ENCODE measurements at places on chromosomes 11 and 22.

DNA sequence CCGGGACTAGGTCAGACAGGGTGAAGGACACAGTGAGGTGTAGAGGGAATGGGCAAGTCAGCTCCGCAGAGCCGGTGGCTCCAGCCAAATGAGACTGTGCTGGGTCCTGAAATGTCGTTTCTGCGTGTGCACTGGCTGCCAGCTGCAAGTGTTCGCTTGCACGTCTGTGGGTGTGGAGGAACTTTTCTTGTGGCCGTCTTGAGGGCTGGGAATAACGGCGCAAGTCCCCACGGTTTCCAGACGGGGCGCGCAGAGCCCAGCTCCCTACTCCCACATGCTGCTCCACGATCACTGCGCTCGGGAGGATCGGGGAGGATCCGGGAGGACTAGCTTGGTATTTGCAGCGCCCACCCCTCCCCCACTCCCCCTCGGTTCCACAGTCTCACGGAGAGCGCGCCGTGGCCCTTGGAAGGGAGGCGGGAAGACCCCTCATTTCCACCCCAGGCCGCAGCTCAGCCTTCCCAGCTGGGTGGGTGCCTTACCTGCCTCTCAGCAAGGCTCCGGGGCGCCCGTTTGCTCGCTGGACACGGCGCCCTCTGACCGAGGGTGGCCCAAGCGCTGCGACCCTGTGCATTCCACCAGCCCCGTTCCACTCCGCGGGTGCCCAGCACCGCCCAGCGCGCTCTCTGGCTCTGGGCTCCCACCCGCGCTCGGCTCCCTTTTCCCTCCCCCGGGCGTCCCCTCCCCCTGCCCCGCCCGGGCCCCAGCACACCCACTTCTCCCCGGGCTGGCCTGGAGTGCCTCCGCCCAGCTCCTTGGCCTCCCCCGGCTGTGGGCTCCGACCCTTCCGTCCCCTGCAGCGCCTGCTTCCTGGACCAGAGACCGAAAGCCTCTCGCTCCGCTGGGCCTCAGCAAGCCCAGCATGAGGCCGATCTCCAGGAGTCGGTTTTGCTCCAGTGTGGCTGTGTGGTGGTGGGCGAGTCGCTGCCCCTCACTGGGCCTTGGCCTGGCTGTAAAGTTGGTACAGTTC lies at the start of gene KCNE3:
Gene KCNE3 (minus strand): TSS at position 634 of the 970 bp plus-strand sequence. CDS start 9,986 bp downstream, outside the sequence.
- DNase-seq = no peak

DNA sequence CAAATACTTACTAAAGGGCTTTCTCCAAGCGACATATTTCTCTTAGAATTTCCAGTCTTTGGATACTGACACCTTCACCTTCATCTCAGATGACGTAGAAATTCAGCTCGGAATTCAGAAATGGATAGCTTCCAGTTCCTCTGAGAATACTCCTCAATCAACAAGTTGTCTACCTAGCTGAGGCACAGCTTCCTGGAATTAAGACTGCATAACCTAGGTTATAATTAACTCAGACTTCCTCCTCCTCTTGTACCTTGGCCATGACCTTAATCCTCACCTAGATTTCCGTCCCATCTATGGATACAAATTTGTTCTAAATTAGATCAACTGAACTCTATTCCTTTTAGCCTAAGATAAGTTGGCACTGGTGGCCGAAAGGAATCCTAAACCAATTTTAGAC lies 17.4 kb downstream of the ATP5MG start:
- DNase-seq = no peak

GRCh38 chr11:75556275-75556674 lies 5.8 kb upstream of the SERPINH1 start:
- DNase-seq = no peak

DNA sequence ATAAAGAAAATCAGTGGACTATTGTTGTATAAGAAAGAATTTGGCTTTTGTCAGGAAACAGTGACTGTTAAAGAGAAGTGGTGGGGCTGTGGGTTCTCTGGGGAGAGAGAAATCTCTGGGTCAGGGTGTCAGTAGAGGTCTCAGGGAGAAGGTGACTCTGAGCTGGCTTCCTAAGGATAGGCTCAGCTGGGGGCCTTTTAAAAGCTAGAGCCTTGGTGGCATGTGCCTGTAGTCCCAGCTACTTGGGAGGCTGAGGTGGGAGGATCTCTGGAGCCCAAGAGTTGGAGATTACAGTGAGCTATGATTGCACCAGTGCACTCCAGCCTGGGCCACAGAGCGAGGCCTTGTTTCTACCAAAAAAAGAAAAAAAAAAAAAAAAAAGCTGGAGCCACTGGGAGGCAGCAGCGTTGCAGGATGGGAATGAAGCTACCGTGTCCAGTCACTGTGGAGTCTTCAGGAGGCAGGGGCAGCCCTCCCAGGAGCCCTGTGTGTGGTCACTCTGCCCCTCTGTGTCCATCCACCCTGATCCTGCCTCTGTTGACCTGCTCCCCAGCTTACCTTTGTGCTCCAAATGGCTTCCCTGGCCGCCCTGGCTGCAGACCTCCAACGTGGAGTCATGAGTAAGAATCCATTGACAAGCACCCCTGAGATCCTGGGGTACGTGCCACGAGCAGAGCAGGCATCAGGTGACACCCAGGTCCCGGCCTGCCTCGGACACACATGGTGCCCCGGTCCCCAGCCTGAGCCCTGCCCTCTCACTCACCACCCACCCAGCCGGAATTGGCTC lies 5.4 kb upstream of the MIF start:
- DNase-seq = no peak

GRCh38 chr11:122025757-122026156 lies 90.3 kb downstream of the BLID start:
- no peak for DNase-seq

- no peak for DNase-seq
Observed at GRCh38 chr11:43638717-43639116, 41.8 kb upstream of the HSD17B12 start.

GRCh38 chr11:72755713-72756285 lies 3.6 kb upstream of the ARAP1 start:
- no peak for DNase-seq

DNA sequence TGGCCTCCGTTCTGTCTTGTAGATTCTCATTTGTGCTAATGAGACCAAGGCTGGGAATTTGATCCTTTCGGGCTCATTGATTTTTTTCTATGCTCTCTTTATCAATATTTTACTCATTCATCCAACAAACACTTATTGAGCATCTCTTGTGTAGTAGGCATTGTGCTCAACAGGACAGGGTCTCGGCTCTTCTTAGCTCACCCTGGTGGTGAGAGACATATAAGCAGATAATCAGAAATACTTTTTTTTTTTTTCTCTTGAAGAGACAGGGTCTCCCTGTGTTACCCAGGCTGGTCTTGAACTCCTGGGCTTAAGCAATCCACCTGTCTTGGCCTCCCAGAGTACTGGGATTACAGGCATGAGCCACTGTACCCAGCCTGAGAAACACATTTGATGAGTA lies 48.0 kb upstream of the SLC5A1 start:
- DNase-seq = no peak

DNA sequence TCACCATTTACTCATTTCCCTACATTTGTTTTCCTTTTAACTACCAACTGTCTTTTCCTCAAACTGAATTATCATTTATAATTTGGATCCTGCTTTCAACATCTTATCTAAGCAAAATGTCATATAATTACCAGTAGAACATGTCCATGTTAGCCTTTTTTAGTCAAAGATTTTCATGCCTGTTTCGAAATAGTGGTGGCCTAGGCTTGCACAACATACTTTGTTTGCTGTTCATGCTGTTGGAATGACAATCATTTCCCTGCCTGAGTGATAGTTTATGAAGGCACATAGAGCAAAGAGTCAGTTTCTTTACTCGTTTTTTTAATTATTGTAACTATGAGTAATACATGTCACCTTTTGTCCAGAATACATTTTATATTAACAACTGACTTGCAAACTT lies 144.3 kb upstream of the ANO3 start:
- no peak for DNase-seq

DNA sequence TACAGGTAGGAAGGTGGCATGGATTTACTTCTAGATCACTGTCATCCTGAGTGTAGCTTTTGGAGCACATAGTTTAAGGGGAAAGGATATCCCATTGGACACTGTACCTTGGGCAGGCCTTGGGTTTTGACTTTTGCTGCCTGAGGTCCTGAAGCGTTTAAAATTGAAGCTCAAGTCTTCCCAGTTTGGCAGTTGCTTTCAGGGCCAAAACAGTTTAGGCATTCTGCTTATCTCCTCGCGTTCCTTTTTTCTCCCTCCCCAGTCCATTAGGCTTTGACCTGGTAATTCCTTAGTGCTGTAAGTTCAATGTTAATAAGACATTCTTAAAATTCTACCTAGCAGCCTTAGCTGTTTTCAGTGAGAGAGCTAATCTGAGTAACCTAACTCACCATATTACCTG lies 35.7 kb downstream of the CSTF3 start:
- DNase-seq = no peak

DNA sequence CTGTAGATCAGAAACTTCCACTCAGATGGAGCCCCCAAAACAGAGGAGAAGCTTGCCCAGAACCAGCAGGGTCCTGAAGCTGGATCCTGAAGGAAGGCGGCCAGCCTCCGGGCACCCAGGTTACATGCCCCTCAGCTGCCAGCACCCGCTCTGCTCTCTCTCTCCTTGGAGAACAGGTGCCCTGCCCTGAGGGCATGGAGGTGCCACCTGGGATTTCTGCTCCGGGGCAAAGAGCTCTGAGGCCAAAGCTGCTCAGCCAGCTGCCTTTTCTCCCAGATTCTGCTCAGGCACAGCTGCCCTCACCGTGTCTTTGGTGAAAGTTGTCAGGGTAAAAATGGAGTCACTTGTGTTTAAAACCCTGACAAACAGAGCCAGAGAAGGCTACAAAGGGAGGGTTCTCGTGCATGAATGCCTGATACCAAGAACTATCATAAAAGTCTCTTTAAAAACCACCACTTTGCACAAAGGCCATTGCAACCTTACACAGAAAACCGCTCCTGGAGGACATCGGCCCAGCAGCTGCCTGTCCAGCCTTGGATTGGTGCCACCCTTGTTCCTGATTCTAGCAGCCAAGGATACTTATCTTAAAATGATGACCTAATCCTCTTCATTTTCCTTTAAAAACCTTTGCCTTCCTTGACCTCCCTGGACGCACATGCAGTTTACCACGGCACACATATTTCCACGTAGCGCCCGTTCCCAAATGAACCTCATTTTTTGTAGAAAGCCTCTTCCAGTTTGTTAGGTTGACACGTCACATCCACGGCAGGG lies 140.0 kb downstream of the CACNA1I start:
- DNase-seq = no peak

- no peak for DNase-seq
Observed at GRCh38 chr11:66979336-66979980, 4.4 kb downstream of the C11orf86 start.

DNA sequence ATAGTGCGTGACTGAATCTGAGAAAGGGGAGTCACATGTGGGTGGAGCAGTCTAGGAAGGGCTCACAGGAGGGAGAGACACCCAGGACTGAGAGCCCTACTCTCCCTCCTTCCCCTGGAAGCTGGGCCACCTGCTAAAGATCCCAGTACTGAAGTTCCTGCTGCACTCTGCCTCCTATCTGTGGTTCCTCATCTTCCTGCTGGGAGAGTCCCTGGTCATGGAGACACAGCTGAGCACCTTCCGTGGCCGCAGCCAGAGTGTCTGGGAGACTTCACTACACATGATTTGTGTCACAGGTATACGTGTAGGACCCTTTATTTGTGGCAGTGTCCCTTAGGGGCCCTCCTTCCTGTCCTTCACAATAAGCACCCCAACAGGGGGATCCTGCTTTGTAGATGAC lies 19.3 kb downstream of the ART5 start:
- DNase-seq = no peak

DNA sequence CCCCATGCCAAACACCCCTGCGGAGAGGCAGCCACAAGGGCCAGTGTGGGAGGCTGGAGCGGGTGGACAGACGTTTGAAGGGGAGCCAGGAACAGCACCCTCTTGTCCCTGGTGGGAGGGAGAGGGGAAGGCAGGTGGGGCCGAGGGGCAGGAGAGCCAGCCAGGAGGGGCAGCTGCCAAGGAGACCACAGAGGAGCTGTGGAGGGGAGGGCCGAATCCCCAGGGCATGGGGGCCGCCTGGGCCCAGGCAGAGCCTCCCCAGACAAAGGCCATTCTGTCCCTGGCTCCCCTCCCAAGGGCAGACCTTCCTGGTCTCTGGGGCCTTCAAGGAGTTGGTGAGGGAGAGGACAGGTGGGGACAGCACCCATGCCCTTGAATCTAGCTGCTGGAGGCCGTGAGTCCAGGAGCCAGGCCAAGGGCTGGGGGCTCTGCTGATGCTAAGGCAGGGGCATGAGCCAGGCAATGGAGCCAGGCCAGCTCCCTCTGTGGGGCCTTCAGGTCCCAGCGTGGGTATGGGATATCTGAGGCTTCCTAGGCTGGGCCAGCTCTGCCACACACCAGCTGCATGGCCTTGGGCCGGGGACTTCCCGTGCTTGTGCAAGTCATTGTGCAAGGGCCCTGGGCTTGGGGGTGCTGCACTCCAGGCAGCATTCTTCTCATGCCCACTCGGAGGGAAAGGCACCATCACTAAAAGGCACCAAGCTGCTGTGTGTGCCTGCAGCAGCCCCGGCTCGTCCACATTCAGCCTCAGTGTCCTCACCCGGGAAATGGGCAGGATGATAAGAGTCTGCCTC lies 11.4 kb downstream of the EMID1 start:
- DNase-seq = no peak

DNA sequence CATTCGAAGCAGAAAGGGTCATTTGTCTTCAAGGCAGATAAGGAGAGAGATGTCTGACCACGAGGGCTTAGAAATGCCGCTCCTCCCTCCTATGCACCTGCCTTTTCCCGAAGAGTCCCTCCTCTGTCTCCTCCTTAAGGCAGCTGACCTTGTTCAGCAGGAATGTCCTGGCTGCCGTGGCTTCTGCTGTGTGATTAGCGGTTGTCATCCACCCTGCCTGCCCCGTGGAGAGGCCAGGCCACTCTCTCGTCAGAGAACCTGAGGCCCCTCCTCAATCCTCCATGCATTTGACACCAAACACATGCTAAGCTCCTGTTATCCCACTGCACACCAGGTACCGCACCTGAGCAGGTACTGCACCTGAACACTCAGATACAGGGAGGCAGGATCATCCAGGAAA lies 834.6 kb downstream of the TBC1D22A start:
- DNase-seq = no peak

GRCh38 chr11:78810559-78811009 lies 235.9 kb upstream of the NARS2 start:
- no peak for DNase-seq

DNA sequence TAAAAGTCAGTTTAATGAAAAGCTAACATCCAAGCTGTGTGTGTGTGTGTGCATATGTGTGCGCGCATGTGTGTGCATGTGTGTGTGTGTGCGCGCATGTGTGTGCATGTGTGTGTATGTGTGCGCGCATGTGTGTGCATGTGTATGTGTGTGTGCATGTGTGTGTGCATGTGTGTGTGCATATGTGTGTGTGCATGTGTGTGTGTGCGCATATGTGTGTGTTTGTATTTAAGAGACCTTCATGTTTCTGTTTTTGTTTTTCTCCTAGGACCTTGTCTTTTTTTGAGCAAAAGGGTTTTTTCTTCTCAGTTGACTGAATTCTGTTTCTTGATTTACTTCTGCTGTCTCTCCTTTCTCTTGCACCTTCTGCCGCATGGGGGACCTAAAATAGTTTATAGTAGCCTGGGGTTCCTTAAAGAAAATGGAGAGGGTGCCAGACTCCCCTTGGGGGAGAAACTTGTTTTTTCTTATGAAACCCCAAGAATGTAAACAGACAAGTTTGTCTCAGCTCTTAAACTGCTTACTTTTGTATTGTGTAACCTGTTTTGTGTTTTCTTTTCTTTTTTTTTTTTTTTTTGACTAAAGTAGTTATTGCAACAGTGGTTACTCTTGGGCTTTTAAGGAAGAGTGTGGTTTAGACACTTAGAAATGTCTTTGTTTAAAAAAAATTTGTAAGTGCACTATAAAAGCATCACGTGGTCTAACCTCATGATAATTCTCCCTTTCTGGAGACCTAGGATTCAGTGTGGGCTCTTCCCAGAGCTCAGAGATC lies 53.0 kb downstream of the OSBPL5 start:
- no peak for DNase-seq
